Activated CD4-positive, alpha-beta T cell treated with anti-CD3 and anti-CD28 coated beads, Interleukin-2, amount 10 ng/mL, durations not matched to agents 7 days and 5 days (primary cell): ENCODE measurements at places on chromosomes 12 and 14. TPM values are rescaled to one million over a fixed set of nuclear protein-coding genes. Genes with fewer than 3 reads are reported as not detected.
A peak's percentile ranks its signal among the peaks of the same experiment; 100 is the strongest.

DNA sequence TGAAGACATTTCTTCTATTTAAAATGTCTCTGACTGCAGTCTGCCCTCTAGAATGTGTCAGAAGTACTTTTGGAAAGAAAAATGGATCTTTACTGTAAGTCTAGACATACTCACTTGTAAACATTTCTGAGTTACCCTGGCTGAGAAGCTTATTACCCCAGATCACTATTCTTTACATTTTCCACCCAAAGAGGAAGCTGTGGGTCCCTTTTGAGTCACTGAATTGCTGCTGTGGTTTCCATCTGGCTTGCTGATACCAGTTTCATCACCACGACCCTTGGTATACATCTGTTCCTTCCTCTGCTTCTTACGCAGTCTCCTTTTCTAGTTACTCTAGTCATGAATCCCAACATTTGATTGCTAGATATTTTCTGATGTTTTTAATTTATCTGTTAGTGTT, 20.2 kb upstream of the CLEC4D start:
- peak; percentile 67 for DNase-seq
- peak overlapping the region; percentile 20 for H3K27ac ChIP-seq
- H3K4me3 ChIP-seq = no peak overlapping the region
- no peaks in the 10 kb centered on the region for H3K36me3 ChIP-seq

Gene SOX5
- not detected for total RNA-seq

DNA sequence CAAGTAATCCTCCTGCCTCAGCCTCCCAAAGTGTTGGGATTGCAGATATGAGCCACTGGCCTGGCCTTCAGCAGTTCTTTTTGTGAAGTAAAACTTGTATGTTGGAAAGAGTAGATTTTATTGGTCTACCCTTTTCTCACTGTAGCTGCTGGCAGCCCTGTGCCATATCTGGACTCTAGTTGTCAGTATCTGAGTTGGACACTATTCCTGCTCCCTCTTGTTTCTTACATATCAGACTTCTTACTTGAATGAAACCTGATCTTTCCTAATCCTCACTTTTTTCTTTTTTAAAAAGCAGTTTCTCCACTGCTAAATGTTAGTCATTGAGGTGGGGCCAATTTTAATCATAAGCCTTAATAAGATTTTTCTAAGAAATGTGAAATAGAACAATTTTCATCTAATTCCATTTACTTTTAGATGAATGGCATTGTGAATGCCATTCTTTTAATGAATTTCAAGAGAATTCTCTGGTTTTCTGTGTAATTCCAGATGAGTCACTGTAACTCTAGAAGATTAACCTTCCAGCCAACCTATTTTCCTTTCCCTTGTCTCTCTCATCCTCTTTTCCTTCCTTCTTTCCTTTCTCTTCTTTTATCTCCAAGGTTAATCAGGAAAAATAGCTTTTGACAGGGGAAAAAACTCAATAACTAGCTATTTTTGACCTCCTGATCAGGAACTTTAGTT, 88.7 kb downstream of the APAF1 start:
- no peaks in the 10 kb centered on the region for H3K4me1 ChIP-seq
- DNase-seq = no peak
- H3K27ac ChIP-seq = no peak overlapping the region
- no peak overlapping the region for H3K4me3 ChIP-seq

DNA sequence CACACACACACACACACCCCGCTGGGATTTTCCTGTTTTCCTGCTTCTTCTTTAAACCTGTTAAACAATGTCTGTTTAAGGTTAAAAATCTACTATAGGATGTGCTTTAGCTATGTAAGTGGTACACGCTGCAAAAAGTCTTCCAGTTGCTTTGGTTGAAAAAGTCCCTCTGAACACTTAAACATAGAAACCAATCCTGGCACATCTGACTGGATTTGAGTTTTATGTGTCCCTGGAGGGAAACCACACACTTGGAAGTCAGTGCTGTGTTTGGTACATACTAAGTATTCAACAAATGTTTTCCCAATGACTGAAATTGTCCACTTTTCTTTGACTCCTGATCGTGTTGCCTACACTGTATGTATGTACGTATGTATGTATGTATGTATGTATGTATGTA, 22.0 kb downstream of the CFL2 start:
- H3K36me3 ChIP-seq = no peaks in the 10 kb centered on the region
- no peak for DNase-seq
- no peak overlapping the region for H3K4me3 ChIP-seq

Gene WSCD2
- not detected for total RNA-seq

DNA sequence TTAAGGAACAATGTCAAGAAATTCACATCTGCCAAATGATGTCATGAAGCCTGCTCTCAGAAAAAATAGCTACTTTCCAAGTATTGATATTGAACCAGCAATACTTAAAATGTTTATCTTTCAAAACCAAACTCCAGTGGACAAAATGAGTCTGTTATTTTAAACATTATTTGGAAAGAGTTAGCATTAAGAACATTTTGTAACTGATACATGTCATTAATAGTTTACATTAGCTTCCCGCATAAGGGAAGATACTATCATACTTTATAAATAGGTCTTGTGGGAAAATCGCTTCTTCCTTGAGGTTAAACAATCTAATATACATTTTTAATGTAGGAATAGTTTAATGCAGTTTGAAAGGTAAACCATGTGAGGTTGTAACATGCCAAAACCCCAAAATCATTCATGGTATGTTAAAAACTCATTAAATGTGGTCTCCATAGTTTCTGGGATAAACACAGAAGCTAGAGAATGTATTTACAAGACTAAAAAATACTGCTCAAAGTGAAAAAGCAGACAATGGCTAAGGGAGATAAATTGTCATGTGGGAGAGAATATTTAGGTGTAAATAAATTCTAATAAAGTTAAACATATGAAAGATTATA, 73.4 kb upstream of the ATP2B1 start:
- no peaks in the 10 kb centered on the region for H3K4me1 ChIP-seq
- no peak overlapping the region for H3K4me3 ChIP-seq
- H3K27me3 ChIP-seq = no peaks in the 10 kb centered on the region
- no peaks in the 10 kb centered on the region for H3K36me3 ChIP-seq
- no peak for DNase-seq

DNA sequence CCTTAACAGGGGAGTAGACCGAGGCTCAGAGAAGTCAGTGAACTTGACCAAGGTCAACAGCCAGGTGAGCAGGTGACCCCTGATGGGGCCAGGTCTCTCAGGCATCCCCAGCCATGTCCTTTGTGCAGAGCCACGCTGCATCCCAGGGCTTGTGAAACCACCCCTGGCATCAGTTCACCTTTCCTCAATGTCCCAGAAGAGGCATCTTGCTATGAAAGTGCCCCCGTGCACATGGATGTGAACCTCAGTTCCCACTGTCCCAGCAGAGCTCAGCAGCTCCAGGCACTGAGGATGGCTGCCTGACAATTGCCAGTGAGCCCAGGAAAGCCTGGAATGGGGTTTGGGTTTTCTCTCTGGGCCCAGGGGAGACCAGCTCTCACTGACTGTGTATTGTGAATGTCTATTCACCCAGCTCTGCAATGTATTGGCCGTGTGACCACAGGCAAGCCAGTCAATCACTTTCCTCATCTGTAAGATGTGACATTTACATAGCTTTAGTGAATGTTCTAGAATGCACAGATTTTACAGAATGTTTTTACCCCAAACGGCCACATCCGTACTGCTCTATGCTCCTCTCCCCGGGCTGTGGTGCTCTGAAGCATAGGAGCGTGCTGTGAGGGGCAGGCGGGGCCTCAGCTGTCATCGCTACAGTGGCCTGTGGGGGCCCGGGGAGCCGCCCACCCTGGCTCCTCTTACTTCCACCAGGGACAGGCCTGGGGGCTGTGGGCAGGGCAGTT, 4.9 kb downstream of the CACNA2D4 start:
- H3K27me3 ChIP-seq = peaks cover 3% of the 10 kb centered on the region
- H3K36me3 ChIP-seq = no peaks in the 10 kb centered on the region
- no peak overlapping the region for H3K4me3 ChIP-seq
- peaks cover 24% of the 10 kb centered on the region for H3K4me1 ChIP-seq

- H3K4me3 ChIP-seq = no peak overlapping the region
- no peak overlapping the region for H3K27ac ChIP-seq
- H3K27me3 ChIP-seq = peaks cover 3% of the 10 kb centered on the region
- H3K4me1 ChIP-seq = peaks cover 2% of the 10 kb centered on the region
- H3K36me3 ChIP-seq = no peaks in the 10 kb centered on the region
Observed at GRCh38 chr12:50354908-50355307, 41.5 kb downstream of the FAM186A start.

GRCh38 chr12:109961612-109962011, 34.6 kb downstream of the GIT2 start:
- H3K36me3 ChIP-seq = peaks cover 50% of the 10 kb centered on the region
- peaks cover 12% of the 10 kb centered on the region for H3K4me1 ChIP-seq
- H3K27ac ChIP-seq = no peak overlapping the region
- no peak for DNase-seq

Gene SMOC1
- not detected for total RNA-seq

Gene BRAP
- total RNA-seq = 23.6 TPM

Gene LMNTD1
- total RNA-seq = not detected

DNA sequence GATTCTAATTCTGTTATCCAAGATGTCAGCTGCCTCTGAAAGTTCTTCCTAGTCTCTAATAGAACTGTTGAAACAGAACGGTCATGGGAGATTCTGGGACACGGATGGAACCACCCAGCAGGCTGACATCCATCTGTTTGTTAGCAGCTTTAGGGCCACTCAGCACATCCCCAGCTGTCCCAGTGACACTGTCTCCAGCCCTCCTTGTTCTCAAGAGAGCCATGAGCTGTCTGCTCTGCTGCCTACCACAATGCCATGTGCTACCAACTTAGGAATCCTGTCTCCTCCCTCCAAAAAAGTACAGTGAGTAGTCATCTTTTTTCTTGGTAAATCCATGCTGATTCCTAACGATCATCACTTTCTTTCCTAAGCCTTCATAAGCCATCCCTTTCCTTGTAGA, 130.5 kb downstream of the ZFP36L1 start:
- no peaks in the 10 kb centered on the region for H3K27me3 ChIP-seq
- H3K36me3 ChIP-seq = no peaks in the 10 kb centered on the region
- H3K27ac ChIP-seq = no peak overlapping the region
- H3K4me1 ChIP-seq = peaks cover 25% of the 10 kb centered on the region
- no peak for DNase-seq

Gene MYF5
- not detected for total RNA-seq

DNA sequence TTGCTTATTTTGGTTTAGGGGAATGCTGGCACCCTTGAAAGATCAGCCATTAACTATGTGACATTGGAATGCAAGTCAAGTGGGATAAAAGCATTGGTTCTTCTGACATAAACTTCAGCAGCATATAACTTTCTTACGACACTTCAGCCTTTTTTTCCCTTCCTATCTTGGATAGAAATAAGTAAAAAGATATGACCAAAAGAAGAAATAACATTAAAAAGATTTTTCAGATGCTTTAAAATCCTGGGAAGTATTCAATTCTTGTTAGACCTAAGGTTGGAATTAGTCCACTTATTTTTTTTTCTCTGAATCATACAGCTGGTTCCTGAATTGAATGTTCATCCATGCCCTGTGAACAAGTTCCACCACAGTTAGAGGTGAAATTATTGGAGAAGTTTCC, 85.6 kb upstream of the TSPAN8 start:
- DNase-seq = no peak
- no peak overlapping the region for H3K27ac ChIP-seq
- no peak overlapping the region for H3K4me3 ChIP-seq
- no peaks in the 10 kb centered on the region for H3K4me1 ChIP-seq
- no peaks in the 10 kb centered on the region for H3K36me3 ChIP-seq

Gene CD4
- 219 TPM for total RNA-seq

Gene STAB2
- not detected for total RNA-seq

DNA sequence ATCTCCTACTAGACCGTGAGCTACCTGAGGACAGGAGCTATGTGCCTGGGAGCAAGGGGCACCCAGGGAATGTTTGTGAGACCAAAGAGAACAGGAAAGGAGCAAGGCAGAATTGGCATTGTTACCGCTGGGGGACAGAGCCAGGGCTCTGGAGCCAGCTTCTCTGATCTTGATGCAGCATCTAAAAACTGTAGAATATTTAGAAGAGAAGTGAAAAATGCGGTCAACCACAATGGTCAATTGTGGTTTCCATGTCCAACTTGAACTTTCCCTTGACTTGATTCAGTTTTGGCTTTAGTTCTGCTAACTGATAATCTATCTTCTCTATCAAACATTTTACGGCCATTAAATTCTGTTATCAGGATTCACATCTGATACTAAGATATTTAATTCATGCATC, 201.2 kb downstream of the ANO4 start:
- H3K27me3 ChIP-seq = no peaks in the 10 kb centered on the region
- H3K4me1 ChIP-seq = no peaks in the 10 kb centered on the region
- H3K4me3 ChIP-seq = no peak overlapping the region
- no peak overlapping the region for H3K27ac ChIP-seq
- H3K36me3 ChIP-seq = no peaks in the 10 kb centered on the region

DNA sequence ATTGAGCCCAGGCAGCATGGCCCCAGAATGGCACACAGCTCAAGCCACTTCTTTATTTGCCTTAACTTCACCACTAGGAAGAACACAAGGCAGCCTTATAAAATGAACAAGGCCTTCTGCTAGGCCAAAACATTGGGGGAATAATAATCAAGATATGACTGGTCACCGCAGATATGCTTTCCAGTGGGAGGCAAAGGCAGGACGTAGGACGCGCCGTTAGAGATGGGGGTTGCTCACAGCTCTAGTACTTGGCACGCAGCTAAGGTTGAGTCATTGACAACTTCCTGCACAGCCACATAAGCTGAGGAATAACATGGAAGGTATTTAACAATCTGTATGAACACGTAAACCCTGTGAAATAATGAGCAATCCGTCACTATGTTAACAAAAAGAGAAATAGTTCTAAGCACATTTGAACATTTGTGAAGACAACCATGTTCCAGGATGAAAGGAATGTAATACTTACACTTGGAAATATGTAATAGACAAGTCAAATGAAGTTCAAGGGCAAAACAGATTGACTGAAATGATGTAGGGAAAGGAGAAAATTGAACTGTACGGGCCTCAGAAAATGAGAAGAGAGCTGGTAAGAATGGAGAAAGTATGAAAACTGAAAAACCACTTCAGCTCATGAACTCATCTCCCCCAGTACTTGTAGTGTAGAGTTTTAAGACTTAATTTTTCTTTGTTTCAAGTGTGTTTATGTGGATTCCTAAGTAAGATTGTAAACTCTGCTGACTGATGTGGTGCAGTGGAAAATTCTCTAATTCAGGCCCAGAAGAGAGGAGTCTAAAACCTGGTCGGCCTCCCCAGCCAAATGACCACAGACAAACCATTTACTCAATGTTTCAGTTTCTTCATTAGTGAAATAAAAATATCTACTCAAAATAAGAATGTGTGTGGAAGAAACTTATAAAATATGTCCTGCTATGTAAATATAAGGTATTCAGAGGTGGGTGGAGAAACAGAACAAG, 59.3 kb upstream of the CCDC91 start:
- H3K36me3 ChIP-seq = no peaks in the 10 kb centered on the region
- no peak overlapping the region for H3K4me3 ChIP-seq
- no peaks in the 10 kb centered on the region for H3K4me1 ChIP-seq
- H3K27me3 ChIP-seq = no peaks in the 10 kb centered on the region
- H3K27ac ChIP-seq = no peak overlapping the region

Gene TSHR
- 0.82 TPM for total RNA-seq

DNA sequence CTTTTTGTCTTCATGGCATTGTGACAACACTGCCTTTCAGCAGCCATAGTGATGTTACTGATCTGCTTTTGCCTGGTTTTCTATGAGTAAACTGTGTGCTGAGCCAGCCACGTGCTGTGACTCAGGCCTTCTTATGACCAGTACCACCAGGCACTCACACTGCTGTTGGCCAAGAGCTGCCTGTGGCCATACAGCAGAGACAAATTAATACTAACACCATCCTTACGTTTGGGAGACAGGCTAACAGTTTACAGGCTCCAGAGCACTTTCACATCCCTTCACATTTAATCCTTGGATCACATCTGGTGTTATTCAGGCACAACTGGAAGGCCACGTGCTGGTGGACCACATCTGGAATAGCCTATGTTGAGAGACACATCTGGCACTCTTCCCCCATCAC, 377.9 kb downstream of the CCDC91 start:
- DNase-seq = no peak
- H3K27ac ChIP-seq = no peak overlapping the region
- H3K4me3 ChIP-seq = no peak overlapping the region
- H3K36me3 ChIP-seq = no peaks in the 10 kb centered on the region
- no peaks in the 10 kb centered on the region for H3K4me1 ChIP-seq
